NK-92 treated with Interleukin-12 subunit alpha and Interleukin-12 subunit beta, amount 100 ng/mL, for 24 hours (cell line): ENCODE measurements at places on chromosomes 7 and 10.
A peak's percentile ranks its signal among the peaks of the same experiment; 100 is the strongest.

- DNase-seq, result no peak
These were observed 48.5 kb upstream of the NXPH1 start for GRCh38 chr7:8384901-8385300.

DNA sequence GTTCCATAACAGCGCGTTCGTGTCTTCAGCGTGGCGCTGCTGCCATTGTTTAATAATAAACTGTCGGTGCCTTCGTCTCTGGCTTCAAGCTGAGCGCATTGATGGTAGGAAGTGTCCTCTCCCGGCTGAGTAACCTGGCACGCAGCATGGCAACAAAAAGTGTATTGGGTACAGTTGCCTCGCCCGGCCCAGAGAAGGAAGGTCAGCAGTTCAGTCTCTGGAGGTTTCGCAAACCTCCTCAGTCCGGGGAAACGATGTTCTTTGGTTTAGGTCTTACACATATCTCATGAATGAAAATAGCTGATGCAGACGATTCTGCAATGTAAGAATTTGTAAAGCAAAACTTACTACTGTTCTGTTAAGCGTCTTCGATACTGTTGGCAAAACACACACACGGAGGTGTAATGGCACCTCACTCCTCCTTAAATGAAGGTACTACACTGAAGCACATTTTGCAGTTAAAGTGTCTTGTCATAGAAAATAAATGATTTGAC is 739 bp upstream of the CCDC186 start:
- no peak for DNase-seq

DNA sequence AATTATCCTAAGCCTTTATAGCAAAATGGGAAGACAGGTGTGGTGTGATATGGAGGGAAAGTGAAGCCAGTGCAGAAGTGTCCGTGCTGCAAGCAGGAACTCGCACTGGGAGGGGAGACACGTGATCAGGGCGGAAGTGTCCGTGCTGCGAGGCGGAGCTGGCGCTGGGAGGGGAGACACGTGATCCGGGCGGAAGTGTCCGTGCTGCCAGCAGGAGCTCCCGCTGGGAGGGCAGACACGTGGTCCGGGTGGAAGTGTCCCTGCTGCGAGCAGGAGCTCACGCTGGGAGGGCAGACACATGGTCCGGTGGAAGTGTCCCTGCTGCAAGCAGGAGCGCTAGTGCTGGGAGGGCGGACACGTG is 40.5 kb upstream of the PRKAR1B start:
- DNase-seq, result no peak

GRCh38 chr10:24901686-24902399 is 50.6 kb downstream of the PRTFDC1 start:
- DNase-seq, result no peak

DNA sequence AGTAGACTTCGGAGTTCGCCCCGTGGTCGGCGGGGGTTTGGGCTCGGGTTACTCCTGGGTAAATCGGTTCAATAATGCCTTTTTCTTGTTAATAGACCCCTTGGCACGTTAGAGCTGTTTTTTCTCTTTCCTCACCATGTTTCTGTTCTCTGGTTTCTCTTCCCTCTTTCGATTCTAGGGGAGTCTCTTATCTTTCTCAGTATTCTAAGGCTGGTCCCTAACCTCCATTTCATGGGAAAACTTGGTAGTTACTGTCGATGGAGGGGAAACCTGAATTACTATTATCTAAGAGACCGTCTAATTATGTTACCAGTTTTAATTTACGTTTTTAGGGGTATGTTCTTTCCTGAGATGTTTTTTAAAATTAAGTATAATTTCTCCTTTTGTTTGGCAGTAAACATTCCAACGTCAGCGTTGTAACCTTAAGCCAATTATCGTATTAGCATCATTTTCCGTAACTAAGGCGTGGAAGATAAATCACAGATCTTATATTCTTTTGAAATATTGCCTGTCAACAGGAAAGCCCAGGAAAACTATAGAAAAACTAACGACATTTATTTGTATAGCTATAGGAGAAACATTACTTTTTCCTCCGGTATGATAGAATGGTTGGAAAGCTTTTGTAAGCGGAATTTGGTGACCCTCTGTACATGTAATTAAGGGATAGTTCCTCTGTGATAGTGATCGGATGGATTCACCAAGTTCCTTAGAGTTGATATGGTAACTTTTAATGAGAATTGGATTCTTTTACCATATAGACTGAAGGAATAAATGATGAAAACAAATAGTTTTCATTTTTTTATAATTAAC is 847 bp downstream of the BTAF1 start:
- no peak for DNase-seq

DNA sequence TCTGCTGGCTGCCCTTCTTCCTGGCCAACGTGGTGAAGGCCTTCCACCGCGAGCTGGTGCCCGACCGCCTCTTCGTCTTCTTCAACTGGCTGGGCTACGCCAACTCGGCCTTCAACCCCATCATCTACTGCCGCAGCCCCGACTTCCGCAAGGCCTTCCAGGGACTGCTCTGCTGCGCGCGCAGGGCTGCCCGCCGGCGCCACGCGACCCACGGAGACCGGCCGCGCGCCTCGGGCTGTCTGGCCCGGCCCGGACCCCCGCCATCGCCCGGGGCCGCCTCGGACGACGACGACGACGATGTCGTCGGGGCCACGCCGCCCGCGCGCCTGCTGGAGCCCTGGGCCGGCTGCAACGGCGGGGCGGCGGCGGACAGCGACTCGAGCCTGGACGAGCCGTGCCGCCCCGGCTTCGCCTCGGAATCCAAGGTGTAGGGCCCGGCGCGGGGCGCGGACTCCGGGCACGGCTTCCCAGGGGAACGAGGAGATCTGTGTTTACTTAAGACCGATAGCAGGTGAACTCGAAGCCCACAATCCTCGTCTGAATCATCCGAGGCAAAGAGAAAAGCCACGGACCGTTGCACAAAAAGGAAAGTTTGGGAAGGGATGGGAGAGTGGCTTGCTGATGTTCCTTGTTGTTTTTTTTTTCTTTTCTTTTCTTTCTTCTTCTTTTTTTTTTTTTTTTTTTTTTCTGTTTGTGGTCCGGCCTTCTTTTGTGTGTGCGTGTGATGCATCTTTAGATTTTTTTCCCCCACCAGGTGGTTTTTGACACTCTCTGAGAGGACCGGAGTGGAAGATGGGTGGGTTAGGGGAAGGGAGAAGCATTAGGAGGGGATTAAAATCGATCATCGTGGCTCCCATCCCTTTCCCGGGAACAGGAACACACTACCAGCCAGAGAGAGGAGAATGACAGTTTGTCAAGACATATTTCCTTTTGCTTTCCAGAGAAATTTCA is 1.7 kb downstream of the ADRB1 start:
- peak; percentile 60 for DNase-seq

- DNase-seq, result no peak
These were observed 604.8 kb upstream of the IGFBP3 start for GRCh38 chr7:46525876-46526275.

- no peak for DNase-seq
These were observed 56.7 kb downstream of the CFAP46 start for GRCh38 chr10:132885451-132886210.

DNA sequence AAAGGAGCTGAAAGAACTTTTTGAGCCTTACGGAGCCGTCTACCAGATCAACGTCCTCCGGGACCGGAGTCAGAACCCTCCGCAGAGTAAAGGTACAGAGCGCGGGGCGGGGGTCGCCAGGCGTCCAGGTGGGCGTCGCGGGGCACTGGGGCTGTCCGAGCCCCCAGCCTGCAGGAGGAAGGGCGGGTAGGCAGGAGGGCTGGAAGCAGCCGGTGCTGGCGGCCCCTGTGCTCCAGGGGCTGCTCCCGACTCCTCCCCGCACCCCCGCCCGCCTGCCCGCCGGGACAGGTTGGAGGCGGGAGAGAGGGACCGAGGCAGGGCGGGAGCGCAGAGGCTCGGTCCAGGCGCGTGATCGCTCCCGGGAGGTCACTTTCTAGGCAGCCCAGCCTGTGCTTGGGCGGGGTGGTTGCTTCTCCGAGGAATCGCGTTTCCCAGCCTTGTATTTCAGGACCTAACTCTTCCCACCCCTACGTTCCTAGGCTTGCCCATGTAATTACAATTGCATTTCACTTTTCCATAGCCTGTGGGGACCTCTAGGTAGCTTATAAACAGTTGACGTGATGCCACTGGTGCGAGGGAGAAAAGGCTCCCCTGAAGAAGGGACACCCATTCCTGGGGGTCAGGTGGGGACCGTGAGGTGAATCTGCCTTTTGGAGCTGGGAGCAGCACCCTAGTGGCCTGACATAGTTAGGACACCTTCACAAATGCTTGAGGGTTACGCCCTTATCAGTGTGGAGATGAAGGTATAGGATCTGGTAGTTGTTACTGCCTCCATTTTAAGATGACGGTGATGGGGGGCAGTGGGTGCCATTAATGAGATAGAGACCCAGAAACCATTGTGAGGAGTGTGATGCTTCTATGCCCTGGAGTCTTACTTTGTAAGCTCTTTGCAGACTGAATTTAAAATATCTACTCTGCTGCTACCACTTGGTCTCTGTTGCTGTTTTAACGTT is 148.2 kb downstream of the CELF2 start:
- peak; percentile 32 for DNase-seq

DNA sequence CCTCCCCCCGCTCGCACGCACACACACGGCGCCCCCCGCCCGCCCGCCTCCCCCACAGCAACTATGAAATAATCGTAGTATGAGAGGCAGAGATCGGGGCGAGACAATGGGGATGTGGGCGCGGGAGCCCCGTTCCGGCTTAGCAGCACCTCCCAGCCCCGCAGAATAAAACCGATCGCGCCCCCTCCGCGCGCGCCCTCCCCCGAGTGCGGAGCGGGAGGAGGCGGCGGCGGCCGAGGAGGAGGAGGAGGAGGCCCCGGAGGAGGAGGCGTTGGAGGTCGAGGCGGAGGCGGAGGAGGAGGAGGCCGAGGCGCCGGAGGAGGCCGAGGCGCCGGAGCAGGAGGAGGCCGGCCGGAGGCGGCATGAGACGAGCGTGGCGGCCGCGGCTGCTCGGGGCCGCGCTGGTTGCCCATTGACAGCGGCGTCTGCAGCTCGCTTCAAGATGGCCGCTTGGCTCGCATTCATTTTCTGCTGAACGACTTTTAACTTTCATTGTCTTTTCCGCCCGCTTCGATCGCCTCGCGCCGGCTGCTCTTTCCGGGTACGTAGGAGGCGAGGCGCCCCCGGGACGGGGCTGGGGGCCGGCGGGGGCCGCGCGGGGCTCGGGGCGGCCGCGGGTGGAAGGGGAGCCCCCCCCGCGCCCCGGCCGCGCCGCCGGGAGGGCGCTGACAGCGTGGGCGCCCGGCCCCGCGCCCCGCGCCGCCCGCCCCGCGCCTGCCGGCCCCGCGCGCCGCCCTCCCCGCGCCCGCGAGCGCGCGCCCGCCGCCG is 441 bp downstream of the BMI1 start:
- DNase-seq, result peak; percentile 45

DNA sequence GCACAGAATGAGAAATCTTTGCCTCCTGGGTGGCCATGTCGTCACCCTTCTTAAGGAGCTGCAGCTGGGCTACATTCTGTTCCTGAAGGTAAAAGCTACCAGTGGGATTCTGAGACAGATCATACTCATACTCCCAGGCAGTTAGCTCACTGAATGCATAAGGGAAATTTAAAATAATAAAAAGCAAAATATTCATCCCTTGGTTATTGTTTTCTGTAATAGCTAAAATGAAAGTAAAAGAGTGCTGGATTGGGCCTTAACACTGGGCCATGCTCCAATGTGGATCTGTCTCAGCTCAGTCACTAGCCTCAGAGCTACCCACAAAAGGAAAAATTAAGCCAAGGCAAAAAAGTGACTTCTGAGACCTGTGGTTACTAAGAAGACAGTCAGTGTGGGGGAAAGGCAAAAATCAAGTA is 8.9 kb upstream of the DYNC2I1 start:
- DNase-seq, result no peak

DNA sequence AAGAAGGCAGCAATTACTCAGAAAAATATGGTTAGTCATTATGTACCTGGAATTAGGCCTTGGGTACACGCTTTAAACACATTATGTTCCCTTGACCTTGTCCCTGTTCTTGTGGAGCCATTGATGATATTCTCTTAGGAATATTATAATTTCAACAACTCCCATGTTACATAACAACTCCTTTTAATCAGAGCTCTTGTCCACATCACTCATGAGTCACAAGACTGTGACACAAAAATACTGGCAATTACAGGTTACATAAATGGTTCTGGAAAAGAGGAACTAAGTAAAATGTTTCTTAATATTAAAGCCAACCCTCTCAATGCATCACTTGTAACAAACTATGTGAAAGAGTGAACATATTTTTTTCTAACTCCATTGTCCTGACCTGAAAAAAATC is 143.8 kb upstream of the PCLO start:
- no peak for DNase-seq

- no peak for DNase-seq
These were observed 100.8 kb upstream of the FAM20C start for GRCh38 chr7:91396-92175.

GRCh38 chr10:62912086-62912485 is 95.9 kb upstream of the EGR2 start:
- no peak for DNase-seq

DNA sequence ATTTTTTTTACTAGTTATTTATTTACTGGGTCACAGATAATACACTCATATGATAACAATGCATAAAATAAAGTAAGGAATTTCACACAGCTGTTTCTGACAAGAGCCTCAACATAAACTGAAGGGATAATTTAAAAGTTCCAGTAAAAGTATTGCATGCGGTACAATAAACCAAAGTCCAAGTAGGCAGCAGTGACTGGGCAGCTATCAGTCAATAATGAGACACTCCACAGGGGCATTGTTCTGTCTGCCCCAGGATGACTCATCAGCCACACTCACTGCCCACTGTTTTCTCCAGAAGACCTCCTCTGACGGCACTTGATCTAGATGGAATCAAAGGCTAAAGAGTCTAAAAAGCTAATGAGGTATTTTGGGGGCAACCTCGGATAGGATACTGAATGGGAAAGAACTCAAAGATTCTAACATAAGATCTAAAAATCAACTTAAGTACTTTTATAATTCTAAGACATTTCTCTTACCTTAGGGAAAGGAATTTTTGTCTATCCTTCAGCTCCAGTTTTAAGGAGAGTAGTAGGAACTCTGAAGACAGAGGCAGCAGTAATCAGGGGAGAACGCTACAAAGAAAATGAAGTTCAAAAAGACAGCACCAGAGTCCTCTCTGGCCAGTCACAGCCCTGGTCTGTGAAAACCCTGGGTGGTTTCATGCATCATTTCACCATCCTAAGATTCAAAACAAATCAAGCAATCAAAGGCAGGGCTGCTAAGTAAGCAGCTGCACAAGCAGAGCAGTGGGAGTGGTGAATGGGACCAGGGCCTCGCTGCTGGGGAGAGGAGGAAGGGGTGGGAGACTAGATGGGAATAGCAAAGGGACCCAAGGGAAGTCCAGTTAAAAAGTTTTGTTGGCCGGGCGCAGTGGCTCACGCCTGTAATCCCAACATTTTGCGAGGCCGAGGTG is 175.1 kb downstream of the AVL9 start:
- no peak for DNase-seq
